ENCODE measurements at places on chromosomes 6 and 20.

- DNase-seq: no peak
Measured at GRCh38 chr6:52595796-52596130, 18.9 kb upstream of the TRAM2 start.

DNA sequence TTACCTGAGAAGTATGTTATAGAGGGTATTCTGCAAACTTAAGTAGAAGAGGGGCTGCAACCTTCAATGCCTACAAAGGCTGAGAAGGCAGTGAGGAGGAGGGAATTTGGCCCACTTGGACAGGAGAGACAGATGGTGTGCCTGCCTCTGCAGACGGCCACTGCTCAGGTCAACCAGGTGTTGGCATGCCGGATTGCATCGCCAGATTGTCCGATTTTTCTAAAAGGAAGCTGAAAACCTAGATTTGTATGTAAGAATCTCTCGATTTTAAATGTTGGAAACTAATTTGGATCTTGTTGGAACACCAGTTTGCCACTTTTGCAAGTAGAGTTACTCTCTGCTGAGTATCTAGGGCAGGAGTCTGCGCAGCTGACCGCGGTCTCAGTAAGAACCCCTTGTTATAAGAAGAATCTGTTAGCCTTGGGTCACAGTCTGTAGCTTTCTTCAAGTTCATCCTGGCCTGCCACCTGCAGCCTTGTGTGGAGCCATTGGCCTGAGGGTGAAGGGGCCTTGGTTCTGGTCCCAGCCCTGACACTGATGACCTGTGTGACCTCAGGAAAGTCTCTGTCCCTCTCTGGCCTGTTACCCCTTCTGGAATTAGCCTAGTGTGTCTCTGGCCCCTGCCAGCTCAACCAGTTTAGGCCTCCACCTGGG lies 54.4 kb downstream of the TGM2 start:
- no peak for DNase-seq

DNA sequence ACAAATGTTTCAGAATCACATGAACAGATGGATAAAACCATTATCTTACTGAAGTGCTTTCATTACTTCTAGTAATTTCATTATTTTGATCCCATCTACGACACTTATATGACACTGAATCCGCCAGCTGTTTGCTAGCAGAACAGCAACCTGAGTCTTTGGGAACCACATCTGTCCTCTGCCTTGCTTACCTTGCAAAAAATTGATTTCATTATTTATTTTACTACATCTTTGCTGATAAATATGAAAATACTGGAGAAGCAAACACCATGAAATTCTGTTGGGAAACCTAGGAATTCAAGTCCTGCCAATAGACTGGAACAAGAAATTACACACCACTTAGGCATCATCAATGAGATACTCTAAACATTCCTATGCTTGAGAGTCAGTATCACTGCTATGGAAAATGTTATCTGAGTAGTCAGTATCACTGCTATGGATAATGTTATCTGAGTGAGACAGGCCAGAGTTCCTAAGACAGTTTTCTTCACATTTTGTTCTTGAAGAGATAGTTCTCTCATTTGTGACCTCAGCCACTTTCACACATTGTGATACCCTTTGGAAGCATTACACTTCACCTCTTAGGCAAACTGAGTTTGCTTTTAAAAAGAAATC lies 91.9 kb downstream of the PDE10A start:
- DNase-seq: no peak

GRCh38 chr6:132865364-132865763 lies 51.0 kb downstream of the RPS12 start:
- DNase-seq: no peak

DNA sequence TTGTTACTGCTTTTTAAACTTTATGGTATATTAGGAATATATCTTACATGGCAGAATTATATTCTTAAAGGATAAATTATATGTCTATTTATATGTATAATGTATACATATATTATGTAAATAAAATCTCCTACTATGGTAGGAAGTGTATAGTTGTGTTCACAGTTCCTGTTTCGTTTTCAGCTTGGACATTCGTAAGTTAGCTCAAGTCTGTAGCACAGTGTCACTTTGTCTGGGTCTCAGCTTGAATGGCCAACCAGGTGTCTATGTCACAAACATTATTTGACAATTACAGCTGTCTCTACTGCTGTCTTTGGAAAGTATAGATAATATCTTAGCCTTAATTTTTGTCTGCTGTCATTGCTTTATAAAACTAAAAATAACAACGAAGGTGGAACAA lies 303.9 kb downstream of the CDKAL1 start:
- no peak for DNase-seq

All from body of pancreas (tissue), 4 donors.